MCF 10A (cell line): ENCODE measurements at places on chromosomes 6 and 20.

DNA sequence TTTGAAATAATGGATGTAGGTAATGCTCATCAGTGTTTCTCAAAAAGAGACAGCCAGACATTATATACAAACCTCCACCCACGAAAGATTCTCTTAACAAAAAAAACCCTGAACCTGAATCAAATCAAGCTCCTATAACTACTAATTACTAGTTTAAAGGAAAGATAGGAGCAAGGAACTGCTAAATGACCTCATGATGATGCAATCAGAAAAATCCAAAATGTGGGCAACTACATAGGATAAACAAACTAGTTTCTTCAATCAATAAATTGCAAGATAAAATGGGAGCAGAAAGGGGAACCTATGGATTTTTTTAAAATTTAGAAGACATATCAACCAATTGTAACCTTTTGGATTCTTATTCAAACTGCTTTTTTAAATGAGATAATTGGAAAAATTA, 43.2 kb upstream of the TMEM30A start:
- no peak for DNase-seq

- DNase-seq = no peak
These were observed 314.2 kb downstream of the CDC5L start for GRCh38 chr6:44701637-44702101.

DNA sequence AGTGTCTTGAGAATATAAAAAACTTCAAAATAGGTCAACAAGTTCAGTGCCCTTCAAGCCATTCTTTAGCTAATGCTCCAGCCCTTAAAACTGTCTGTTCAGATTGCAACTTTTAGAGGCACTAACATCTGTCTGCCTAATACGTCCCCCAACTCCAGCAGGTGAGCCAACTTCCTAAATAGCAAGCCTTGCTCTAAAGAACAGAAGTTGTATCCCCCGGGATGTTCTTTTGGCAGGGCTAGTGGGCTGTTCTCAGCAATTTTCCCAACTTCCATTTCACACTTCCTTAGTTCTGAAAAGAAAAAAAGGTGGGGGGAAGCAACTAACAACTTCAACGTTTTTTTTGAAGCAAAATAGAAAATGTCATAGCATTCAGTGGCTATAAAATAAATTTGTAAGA, 290.0 kb upstream of the PTCHD4 start:
- no peak for DNase-seq

GRCh38 chr6:98828941-98829411, 5.4 kb upstream of the POU3F2 start:
- DNase-seq = no peak

DNA sequence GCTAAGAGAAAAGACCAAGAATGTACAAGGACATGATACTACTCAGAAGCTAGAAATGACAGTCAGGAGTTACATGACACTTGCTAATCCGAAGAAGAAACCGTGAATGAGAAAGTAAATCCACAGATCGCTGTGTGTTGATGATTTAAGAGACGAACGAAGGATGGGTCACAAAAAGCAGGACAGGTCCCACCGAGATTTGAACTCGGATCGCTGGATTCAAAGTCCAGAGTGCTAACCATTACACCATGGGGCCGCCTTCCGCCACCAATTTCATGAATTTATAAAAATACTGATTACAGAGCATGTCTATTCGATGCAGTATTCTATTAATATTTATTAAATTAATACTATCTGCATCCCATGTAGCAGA, 54.0 kb upstream of the BTN3A2 start:
- DNase-seq = peak; percentile 57

GRCh38 chr6:62615366-62616015, 329.5 kb upstream of the KHDRBS2 start:
- DNase-seq = peak; percentile 23

- DNase-seq = no peak
These were observed 110.3 kb downstream of the TOX2 start for GRCh38 chr20:44024820-44025580.

DNA sequence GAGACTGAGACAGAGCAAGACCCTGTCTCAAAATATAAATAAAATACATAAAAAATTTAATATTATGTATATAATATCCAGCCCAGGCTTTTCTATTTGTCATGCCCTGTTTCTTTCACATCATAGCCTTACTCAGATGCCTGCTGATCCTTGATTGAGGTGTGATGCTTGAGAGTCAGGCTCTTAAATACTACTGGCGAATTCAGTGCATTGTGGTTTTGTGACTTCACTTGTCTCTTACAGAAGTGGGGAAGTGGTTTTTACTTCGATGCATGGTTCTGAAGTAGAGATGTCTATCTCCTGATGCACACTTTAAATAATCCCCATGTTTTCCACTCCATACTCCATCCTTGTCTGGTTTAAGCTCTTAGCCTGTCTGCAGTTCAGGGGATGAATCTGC, 29.1 kb downstream of the ASXL1 start:
- no peak for DNase-seq

DNA sequence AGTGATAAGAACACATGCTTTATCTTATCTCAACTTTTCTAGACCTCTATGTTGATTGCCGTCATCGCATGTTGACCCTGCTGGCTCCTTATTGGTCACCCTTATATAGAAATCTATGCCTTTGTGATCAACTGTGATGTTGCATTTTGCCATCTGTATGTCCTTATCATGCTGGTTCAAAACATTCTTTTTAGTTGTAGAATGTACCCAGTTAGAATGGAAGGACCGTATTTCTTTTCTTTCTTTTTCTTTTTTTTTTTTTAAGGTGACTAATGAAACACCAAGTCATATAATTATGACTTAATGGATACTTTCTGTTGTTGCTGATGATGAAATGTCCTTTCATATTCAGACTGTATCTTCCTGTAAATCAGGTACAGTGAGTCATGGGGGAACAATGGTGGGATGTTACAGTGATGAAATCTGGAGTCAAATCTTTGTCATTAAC, 145.9 kb upstream of the CITED2 start:
- peak; percentile 79 for DNase-seq
